ENCODE measurements at places on chromosomes 16 and 17.

GRCh38 chr17:50328363-50329325 is 17.3 kb upstream of the XYLT2 start:
- DNase-seq: no peak

DNA sequence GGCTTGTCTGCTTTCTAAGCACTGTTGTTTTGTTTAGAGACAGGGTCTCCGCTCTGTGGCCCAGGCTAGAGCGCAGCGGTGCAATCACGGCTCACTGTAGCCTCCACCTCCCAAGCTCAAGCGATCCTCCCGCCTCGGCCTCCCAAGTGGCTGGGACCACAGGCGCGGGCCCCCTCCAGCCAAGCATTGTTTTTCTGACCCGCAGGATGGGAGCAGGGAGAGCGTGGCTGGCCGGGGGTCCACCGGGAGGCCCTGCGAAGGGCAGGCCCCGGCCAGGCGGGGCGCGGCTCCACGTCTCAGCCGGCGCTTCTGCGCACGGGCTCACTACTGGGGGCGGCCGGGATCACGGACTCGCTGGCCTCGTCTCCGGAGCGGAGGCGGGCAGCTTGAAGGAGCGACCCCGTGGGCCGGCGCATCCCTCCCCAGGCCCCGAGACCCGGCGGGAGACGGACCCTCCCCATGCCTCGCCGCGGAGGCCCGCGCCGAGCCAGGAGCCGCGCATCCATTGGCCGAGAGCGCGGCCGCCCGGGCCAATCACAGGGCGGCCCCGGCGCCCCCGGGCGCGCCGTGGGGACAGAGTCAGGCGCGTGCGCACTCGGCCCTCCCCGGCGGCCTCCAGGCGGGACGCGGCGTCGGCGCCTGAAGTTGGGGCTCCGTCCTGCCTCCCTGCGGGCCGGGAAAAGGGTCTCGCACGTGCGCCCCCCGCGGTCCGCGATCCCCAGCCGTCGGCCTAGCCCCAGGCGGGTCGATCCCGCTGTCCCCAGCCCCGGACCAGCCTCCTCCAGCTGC is 24.9 kb downstream of the ACTG1 start:
- DNase-seq: no peak

DNA sequence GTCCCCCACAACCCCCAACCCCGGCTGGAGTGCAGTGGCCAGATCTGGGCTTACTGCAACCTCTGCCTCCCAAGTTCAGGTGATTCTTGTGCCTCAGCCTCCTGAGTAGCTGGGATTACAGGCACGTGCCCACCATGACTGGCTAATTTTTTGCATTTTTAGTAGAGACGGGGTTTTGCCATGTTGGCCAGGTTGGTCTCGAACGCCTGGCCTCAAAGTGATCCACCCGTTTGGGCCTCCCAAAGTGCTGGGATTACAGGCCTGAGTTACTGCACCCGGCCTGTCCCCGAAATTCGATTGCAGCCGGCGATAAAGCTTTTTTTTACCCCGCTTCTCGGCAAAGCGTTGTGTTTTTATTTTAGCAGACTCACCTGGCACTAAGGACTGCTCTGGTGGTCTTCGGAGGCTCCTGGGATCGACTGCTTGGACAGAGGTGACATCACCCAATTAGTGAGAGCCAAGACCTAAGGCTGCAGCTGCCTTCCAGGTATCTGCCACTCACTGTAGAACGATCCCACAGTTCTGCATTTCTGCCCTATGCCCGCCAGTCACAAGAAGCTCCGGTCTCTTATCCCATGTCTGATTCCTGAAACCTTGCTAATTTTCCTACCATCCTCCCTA is 82.2 kb upstream of the ARL4D start:
- DNase-seq: no peak

- no peak for DNase-seq
These were observed 74.5 kb upstream of the C17orf78 start for GRCh38 chr17:37301288-37301687.

GRCh38 chr17:20074489-20074888 is 65.3 kb downstream of the SPECC1 start:
- DNase-seq: no peak

- no peak for DNase-seq
These were observed 12.4 kb downstream of the NMT1 start for GRCh38 chr17:45073414-45074070.

DNA sequence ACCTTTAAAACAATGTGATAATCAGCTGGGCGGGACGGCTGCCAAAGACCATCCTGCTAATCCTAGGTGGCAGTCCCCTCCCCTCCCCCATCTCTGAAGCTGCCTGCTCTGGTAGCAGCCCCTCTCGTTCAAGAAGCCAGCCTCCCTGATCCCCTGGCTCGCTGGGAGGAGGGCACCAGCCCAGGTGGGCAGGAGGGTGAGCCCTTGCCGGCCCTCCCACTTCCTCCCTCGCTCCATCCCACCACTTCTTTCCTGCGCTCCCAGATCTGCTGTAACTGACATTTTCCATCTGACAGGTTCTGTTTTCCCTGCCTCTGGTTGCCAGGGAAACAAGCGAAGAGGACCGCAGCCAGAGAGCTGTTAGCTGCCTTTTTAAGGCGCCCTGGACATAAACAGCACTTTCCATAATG is 155.7 kb upstream of the TNRC6C start:
- DNase-seq: no peak

DNA sequence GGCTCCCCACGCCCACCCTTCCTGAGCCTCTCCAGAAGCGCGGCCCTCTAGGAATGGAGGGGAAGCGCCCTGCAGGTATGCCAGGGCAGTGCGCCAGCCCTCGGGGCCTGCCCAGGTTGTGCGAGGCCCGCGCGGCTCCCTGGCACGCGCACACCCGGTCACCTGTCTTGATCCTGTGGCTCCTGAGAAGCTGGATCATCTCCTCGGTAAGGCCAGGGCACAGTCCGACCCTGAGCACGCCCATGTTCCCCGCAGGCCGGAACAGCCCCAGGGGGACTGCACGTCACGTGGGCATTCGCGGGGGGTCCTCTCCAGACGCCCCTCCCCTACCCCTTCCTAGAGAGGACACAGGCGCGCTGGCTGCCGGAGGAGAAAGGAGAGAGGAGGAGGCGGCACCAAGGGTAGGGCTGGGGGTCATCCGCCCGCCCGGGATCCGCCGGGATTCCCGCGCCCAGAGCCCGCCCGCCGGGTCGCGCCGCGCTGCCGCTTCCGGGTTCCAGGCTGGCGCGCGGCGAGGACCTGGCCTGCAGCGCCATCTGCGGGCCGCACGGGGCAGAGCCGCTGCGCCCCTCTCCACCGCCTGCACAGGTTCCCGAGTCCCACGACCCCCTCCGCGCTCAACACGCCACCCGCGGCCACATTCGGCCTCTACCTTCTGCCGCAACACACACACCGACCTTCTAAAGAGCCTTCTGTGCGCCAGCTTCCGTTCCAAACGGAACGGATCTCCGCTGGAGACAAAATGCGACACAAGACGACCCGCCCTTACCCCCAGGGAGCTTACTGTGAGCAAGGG is at the start of gene RAD51D:
TSS of gene RAD51D (minus strand) at position 491 of the 796 bp plus-strand sequence. CDS start at position 244, 247 bp downstream.
- DNase-seq: peak; percentile 36

GRCh38 chr17:17146786-17147406 is 59.2 kb downstream of the PLD6 start:
- no peak for DNase-seq

GRCh38 chr16:1770328-1771187 is 785 bp downstream of the NME3 start:
- DNase-seq: peak; percentile 61

DNA sequence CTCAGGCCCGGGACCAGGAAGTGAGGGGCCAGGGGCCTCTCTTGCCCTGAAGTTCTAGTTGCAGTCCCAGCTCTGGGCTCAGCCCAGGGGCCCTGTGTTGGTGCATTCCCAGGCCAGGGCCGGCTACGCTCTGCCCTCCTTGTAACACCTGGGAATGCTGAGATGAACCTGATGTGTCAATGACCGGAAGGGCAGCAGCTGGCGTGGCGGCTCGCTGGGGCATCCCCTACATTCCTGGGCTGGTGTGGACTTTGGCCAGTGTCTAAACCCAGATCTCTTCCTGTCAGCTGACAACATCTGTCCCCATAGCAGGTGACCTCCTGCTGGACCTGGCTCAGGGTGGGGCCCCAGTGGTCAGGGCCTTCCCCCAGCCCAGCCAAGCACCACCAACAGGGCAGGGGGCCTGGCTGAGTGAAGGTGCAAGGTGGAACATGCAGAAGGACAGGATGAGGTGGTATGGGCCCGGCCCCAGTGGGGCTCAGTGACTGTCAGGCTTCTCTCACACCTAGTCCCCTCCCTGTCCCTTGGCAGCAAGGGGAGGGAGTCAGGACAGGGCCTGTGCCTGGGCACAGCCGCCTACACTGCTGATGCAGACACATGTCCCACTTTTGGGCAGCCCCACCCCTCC is 15.9 kb downstream of the FAM83G start:
- peak; percentile 60 for DNase-seq

DNA sequence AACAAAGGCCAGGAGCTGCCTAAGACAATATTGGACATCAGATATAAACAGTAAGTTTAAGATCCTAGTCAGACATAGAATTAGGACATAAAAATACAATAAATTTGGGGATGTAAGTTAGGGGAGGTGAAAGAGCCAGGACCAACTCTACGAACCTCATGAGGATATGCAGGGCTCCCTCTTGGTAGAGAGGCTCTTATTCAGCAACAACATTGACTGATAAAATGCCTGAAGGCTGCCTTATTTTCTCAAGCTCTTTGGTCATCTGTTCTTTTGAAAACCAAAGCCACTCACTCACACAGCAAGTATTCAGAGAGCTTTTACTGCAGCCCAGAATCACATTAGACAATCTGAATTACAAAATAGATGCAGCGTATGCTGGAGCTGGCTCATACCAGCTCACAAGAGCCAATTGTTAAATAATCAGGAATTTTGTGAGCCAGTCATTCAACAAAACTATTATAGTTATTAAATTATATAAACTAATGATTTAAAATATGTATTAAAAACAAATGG is 108.6 kb upstream of the CLEC3A start:
- DNase-seq: no peak

- DNase-seq: no peak
These were observed 113.0 kb downstream of the LITAF start for GRCh38 chr16:11473728-11474127.

GRCh38 chr17:42494673-42495072 is 36.0 kb downstream of the ATP6V0A1 start:
- no peak for DNase-seq

DNA sequence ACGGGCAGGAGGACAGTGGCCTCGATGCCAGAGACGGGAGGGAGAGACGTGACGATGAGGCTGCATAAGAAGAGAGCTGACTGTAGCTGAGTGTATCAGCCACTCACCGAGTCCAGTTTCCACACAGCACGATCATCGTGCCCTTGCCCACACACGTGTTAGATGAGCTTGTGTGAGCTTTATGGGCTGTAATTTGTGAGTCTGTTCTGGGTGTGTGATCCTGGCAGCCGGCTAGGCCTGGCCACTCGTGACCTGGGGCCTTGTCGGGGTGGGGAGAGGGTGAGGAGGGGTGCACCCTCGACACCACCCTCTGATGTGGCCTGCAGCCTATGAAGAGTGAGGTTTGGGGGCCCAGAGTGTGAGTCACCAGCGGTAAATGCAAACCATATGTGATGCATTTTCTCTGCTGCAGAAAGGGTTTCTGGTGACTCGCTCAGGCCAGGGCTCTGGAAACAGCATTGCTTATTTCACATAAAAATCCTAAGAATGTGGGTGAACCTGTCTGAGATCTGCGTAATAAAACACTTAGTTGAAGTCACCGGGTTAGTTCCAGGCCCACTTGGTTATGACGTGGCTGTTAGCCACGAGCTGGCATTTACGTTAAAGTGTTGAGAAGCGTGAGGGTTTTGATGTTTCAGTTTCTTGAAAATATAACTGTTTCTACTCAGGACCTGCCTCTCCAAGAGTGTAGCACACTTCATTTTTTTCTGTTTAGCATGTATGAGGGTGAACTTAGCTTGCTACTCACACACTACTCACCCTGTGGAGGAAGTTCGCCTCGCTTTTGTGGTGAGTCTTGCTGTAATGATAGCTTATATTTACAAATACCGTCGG is 4.2 kb downstream of the METRNL start:
- no peak for DNase-seq

DNA sequence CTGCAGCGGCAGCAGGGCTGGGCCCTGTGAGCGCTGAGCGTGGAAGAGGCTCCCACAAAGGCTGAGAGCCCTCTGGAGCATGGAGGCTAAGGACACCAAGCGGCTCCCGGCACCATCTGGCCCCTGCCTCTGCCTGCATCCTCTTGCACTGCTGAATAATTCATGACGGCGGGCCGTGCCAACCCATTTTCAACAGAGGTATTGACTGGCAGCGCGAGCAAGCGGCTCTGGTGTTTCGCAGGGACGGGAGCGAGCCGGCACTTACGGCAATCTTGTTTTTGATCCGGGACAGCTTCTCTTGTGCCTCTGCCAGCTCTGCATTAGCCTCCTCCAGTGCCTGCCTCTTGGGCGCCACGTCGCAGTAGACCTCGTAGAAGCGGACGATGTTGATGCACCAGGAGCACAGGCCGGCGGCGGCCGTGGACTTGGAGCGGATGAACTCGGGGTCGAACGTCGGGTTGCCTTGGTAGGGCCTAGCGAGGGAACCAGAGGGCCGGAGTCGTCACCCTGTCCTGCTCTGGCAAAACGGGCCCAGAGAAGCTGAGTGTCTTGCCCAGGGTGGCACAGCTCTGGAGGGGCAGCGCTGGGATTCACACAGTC is 80.4 kb downstream of the PGS1 start:
- DNase-seq: no peak

- DNase-seq: no peak
These were observed 21.3 kb downstream of the UBN1 start for GRCh38 chr16:4868535-4868934.

DNA sequence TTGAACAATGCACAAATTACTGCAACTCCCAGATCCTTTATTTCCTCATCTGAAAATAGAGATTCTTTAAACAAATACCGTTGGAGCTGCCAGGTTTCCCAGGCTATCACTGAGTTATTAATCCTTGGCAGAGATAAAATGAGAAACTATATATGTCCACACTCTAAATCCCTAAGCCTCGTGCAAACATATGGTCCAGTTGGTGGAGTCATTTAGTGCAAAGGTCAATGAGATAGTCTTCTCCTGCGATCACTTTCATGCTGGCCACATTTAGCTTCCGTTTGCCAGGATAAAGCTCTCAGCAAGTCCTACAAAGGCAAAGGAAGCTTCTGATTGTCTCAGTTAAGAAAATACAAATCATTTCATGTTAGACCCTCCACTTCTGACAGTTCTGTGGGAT is 11.0 kb downstream of the GRIN2A start:
- DNase-seq: no peak

DNA sequence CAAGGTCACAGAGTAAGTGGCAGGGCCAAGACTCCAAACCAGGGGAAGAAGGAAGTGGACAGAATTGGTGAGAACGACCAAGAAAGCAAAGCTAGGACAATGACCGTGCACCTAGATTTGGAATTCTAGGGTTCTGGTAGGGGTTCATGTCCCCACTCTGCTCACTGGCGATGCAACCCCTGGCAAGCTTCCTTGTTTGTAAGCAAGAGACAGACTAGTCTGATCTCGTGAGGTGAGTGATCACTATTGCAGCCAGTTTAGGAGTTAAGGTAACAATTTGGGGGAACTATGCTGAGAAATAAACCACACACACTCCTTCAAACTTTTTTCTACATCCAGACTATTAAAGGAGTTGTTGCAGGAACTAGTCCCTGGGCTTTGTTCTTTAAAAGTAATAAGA is 48.1 kb downstream of the XPO6 start:
- no peak for DNase-seq

- no peak for DNase-seq
These were observed 24.5 kb downstream of the CDK5RAP3 start for GRCh38 chr17:47995241-47995935.

GRCh38 chr16:70258946-70259345 is 7.2 kb upstream of the EXOSC6 start:
- DNase-seq: no peak
